ENCODE measurements at places on chromosomes 5 and 9.

DNA sequence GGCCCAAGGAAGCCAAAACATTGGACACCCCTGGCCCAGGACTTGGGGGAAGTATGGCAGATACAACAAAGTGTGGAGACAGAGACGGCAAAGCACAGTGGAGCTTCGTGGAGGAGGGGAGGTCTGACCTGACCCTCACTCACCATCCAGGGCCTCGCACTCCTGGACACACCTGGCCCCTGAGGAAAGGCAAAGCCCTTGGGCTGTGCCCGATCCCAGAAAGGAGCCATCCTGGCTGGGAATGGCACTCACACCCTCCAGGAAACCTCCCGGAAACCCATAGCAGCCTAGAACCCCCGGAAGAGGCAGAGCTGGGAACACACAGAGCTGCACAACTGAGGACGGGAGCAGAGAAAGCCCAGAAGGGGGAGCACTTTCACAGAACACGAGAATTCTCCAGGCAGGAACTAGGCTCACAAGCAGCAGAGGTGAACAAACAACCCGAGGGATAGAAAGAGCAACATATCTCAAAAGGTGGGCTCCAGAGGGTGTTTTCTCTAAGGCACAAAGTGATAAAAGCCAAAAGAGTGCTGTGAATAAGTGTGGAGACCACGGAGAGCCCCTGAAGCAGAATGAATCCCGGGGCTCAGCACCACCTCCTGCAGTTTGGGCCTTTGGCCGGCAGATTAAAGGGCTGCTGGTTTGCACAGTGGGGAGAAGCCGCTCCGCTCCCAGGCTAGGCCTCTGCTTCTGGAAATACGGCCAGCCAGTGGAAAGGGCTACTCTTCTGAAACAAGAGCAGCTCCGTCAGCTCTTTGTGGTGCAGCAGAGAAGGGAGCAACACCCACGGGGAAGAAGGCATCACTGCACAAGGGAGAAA lies 108.2 kb downstream of the UBE2R2 start:
- no peak for DNase-seq

GRCh38 chr5:9545992-9546851 lies at the start of gene SEMA5A:
Gene SEMA5A (minus strand): TSS chr5:9546075. CDS start chr5:9379946, 166,129 bp downstream.
- DNase-seq: peak; percentile 83

GRCh38 chr9:30075451-30076199 lies 2308.8 kb upstream of the ACO1 start:
- DNase-seq: no peak

DNA sequence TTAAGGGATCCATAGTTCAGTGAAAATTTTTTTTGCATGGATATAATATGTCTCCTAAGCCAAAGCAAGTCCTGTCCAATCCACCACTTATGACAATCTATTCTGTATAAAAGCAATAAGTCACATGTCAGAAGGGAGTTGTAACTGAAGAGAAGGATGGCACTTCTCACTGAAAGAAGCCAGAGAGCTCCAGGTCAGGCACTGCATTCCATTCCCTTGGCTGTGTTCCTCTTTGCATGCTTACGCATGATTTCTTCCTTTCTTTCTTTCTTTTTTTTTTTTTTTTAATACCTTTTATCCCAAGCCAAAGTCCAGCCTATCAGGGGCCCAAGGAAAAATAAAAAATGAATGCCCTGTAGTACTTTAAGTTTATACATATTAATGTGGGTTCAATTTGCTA lies 39.8 kb downstream of the MAMDC2 start:
- no peak for DNase-seq

GRCh38 chr9:112009656-112010055 lies 113.0 kb downstream of the UGCG start:
- DNase-seq: no peak

DNA sequence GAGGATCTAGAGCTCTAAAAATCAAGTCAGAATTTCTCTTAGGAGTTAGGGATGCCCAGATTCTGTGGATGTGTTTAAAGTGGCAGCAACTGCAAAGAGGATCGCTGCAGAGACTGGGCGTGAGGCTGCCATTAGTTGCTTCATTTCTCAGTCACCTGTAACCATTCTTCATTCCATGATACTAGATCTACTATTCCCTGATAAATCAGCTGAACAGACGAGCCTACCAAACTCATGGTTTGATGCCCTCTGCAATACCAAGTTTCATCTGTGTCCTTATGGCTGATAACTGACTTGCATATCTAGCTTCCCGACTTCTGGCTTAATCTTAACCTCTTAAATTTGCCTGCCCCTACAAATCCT lies 33.3 kb downstream of the UBE2R2 start:
- no peak for DNase-seq

DNA sequence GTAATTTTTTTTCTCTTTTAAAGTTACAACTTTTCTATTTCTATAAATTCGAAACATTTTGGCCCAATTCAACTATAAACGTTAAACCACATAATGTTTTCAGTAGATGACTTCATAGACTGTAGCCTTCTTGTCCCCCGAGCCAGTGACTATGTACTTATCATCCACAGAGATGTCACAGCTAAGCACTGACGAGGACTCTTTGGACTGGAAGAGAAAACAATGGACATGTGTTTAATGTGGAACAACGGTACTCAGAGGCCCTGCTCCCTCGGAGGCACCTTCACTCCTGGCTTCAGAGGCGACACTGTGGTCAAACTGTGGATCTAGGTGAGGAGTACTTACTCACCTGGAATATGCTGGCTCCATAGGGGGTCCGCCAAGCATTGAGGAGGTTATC lies 105.2 kb downstream of the TLE1 start:
- DNase-seq: no peak

- no peak for DNase-seq
Observed at GRCh38 chr9:72537671-72538070, 16.3 kb downstream of the TMC1 start.

- DNase-seq: no peak
Observed at GRCh38 chr9:129458155-129458661, 162.7 kb downstream of the C9orf50 start.

DNA sequence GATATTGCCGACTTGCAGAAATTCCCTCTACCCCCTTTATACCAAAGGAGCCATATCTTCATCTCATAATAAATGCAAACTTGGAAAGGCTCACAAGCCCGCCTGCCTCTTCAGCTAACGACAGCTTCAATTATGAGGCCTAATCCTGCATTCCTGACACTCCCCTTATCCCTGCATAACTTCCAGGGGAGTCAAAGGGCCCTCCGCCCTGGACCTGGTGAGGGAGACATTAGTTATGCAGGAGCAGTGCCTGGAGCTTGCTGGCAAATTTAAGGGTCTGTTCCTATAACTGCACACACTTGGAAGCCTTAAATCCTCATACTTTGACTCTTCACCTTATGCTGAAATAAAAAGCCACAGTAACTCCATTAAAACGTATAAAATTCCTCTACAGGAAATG lies 617.9 kb downstream of the BNC2 start:
- DNase-seq: no peak

DNA sequence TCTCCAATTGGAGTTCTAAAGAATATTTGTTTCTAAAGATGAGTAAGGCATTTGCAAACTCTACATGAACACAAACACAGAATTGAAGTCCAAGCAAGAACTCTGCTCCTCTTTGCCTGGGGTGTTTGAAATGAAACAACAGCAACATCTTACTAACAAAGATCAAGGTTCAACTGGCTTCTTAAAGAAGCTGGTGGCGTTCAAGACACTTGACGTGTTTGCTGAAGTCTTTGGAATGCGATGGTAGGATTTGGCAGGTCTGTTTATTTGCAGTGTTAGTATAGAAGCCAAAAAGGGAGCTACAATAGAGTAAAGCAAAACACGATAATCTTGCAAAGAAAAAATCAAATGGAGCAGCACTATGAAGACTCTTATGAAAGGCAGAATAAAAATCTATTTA lies 94.9 kb downstream of the BASP1 start:
- no peak for DNase-seq

DNA sequence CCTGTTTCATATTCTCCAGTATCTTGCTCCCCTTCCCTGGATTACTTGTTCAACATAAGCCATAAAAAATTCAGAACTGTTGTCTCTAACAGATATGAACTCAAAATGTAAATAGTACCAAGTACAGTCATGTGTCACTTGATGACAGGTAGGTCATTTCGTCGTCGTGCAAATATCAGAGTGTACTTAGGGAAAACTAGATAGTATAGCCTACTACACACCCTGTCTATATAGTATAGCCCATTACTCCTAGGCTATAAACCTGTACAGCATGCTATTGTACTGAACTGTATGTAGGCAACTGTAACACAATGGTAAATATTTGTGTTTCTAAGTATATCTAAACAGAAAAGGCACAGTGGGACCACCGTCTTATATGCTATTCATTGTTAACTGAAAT lies 39.1 kb downstream of the SMIM15 start:
- DNase-seq: no peak

DNA sequence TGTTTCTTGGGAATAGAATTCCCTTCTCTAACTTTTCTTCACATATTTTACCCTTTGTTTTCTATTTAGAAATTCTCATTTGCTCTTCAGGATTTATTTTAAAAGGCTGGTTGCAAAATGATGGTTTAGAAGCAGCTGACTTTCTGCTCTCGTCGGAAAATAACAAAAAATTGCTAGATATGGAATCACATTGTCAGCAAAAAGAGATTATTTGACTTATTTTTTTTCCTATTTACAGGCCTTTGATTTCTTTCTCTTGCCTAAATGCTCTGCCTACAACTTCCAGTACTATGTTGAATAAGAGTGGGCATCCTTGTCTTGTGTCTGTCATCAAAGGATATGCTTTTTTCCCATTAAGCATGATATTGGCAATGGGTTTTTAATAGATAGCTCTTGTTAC lies 1619.1 kb upstream of the ACO1 start:
- no peak for DNase-seq

GRCh38 chr5:142660731-142661130 lies 25.2 kb downstream of the FGF1 start:
- DNase-seq: peak; percentile 68

- DNase-seq: no peak
Observed at GRCh38 chr5:158807946-158808345, 291.8 kb downstream of the EBF1 start.

- DNase-seq: no peak
Observed at GRCh38 chr9:24011009-24011717, 185.1 kb upstream of the ELAVL2 start.

DNA sequence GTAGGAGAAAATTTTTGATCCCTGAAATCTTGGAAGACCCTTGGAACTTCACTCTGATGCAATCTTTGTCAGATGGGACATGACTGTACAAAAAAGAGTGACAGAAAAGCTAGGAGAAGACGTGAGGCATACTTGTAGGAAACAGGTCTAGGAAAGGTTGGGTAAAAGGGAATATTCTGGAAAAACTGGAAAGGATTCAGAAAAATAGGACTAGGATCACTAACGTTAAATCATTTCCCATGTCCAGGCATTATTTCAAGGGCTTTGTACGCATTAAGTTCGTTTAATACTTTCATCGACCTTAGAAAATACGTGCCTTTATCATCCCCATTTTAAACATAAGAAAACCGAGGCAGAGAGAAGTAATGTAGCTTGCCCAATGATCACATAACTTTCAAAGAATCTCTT lies 2.9 kb downstream of the ALDH1A1 start:
- no peak for DNase-seq

GRCh38 chr5:167602067-167602466 lies 689.4 kb upstream of the WWC1 start:
- DNase-seq: no peak

GRCh38 chr9:21002040-21002439 lies 29.4 kb downstream of the HACD4 start:
- no peak for DNase-seq

DNA sequence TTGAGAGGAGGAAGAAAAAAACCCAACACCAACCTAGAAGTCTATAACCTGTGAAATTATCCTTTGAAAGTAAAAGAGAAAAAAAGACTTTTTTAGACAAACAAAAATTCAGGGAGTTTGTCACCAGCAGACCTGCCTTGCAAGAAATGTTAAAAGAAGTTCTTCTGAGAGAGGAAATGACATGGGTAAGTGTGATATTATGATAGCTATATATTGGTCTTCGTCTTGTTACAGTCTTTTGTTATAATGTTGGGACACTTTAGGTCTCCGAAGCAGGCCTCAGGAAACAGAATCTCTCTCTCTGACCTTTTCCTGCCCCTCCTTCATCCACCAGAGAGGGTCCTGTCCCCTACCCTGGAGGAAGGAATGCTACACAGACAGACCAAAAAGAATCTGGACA lies 16.6 kb upstream of the MLANA start:
- DNase-seq: no peak

DNA sequence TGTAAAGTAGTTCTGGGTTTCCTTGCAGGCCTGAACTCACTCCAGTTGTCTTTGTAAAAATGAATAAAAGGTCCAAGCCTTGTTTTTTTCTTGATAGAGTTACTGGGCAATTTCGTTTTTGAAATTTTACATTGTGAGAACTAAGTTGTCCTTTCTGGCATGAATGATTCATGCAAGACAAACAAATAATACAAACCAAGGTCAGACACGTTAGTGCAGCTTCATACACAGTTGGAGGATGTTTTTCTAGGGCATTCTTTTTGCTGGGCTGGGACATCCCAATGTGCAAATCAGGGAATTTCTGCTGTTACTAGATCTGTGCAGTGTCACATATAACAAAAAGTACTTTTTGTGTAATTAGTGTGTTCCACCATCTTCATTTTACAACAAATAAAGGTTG lies 96.0 kb downstream of the MEGF10 start:
- no peak for DNase-seq

DNA sequence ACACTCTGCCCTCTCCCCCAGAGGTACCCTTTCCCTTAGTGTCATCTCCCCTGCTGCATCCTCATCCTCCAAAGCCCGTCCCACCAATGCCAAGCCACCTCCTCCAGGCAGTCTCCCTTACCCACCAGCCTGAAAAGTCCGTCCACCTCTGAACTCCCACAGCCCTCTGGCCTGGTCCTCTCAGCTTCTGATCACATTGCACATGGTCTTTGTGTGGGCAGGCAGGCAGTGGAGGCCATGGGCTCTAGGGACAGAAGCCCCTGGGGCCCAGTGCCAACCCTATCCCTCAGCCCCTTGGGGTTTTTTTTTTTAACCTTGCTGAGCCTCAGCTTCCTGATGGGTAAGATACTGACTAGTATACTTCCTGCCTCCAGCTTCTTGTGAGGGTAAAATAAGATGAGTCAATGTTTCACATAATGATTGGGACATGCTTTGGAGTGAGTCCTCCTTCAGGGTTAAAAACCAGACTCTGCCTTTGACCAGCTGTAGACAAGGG lies 19.4 kb downstream of the CSF1R start:
- no peak for DNase-seq

GRCh38 chr9:110027671-110028081 lies 180.3 kb downstream of the C9orf152 start:
- DNase-seq: no peak

DNA sequence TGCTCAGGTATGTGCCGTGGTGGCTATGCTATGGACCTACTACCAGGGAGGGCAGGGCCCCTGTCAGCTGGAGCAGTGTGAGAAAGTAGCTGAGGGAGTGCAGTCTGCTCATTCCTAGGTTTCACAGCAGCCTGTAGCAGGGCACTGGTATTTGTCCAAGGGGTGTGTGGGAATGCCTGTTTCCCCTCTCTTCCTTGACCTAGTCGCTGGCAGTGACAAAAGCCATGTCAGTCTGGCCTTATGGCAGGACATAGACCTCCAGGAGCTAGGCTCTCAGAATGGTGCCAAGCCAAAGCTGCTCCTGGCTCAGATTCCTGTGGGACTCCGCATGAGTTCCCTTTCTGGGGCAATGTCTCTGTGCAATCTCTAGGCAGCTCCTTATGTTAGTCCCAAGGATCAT lies 253.9 kb upstream of the TYRP1 start:
- DNase-seq: no peak
